ENCODE measurements at places on chromosomes 5 and 9.
A peak's percentile ranks its signal among the peaks of the same experiment; 100 is the strongest.

- no peak for DNase-seq
Observed at GRCh38 chr5:176639981-176640380, 7.3 kb upstream of the TSPAN17 start.

GRCh38 chr5:138528208-138528607, 14.8 kb downstream of the ETF1 start:
- DNase-seq = no peak

- peak; percentile 34 for DNase-seq
Observed at GRCh38 chr9:38008168-38009034, 60.6 kb downstream of the SHB start.

GRCh38 chr5:178770621-178771020, 40.2 kb upstream of the ZNF354A start:
- no peak for DNase-seq

- no peak for DNase-seq
Observed at GRCh38 chr9:94991961-94992907, 265.7 kb downstream of the AOPEP start.

GRCh38 chr5:174877987-174878386, 153.6 kb downstream of the MSX2 start:
- no peak for DNase-seq

- DNase-seq = no peak
Observed at GRCh38 chr5:146475190-146475780, 28.2 kb downstream of the TCERG1 start.

DNA sequence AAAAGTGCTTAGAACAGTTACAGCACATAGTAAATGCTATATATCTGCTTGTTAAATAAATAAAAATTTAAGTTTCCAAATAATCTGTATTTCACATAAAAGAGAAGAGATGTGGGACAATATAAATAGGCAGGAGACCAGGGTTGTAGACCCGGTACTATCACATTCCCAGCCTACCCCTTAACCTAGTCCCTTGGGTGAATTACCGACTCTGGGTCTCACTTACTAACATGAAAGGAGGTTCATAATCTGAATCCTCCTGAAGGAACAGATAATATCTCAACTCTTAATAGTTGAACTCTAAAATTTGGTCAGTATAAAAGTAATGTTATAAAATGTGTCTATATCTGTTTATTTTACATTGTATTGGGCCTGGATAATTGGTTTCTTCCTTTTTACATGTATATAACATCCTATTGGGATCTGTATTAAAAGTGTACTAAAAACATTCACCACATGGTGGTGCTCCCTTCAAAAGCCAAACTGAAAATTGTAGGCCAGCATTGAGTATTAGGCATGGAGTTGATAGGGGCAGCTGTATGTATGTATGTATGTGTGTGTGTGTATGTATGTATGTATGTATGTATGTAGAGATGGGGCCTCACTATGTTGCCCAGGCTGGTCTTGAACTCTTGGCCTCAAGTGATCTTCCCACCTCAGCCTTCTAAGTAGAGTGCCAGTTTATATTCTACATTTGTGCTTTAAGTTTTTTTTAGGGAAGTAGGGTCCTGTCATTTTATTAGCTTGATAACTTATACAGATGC, 64.2 kb upstream of the ABL1 start:
- no peak for DNase-seq
